ENCODE measurements at places on chromosomes 4 and X.
A peak's percentile ranks its signal among the peaks of the same experiment; 100 is the strongest.

DNA sequence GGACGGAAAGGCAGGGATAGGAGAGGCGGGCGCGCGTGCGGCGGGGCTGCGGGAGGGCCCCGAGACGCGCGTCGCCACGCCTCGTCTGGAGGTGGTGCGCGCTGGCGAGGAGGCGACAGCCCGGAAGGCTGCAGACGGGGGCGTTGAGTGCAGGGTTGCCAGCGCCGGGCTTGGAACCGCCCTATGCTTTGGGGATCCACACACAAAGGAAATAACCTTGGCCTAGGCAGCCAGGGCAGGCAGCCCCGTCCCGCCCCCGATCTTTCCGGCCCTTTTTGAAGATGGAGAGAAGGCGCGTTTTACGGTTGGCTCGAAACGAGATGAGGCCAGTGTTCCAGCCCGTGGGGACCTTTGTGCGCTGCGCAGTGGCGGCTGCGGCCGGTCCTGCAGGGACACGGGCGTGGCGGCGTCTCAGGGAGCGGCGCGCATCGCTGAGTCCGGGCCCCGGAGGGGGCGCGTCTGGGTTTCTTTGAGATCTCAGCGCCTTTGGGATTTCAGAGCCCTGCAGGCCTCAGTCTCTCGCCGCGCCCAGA lies 50.8 kb upstream of the TRIM2 start:
- DNase-seq, result no peak

DNA sequence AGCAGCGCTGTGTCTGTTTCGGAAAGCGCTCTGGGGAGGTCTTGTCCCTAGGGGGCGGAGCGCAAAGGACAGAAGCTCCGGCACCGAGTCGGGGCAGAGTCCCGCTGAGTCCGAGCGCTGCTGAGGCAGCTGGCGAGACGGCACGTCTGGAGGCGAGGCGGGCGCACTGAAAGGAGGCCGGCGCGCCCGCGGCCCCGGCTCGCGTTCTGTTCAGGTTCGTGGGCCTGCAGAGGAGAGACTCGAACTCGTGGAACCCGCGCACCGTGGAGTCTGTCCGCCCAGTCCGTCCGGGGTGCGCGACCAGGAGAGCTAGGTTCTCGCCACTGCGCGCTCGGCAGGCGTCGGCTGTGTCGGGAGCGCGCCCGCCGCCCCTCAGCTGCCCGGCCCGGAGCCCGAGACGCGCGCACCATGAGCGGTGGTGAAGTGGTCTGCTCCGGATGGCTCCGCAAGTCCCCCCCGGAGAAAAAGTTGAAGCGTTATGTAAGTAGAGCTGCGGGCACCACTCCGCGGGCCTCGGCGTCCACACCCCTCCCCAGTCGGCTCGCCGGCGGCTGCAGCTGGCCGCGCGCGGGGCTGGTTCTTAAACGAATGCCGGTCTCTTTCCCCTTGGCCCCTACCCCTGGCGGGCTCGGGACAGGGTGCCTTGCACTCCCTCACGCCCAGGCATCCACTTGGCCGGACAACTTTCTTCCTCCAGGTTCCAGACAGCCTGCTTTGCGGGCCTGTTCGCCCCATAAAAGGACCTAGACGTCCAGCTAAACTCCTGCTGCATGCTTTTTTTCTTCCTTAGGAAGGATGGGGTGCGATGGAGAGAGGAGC lies at the start of gene GAB1:
Gene GAB1, plus strand, starts transcription at position 96 of the 819 bp plus-strand sequence. Its CDS starts 313 bp downstream, at position 409.
- DNase-seq, result peak; percentile 74

- DNase-seq, result no peak
Measured at GRCh38 chrX:66053414-66053813, 13.5 kb upstream of the VSIG4 start.

GRCh38 chr4:73596001-73596400 lies 24.2 kb downstream of the RASSF6 start:
- DNase-seq, result no peak

GRCh38 chrX:22135171-22135711 lies 103.1 kb downstream of the PHEX start:
- DNase-seq, result peak; percentile 78

DNA sequence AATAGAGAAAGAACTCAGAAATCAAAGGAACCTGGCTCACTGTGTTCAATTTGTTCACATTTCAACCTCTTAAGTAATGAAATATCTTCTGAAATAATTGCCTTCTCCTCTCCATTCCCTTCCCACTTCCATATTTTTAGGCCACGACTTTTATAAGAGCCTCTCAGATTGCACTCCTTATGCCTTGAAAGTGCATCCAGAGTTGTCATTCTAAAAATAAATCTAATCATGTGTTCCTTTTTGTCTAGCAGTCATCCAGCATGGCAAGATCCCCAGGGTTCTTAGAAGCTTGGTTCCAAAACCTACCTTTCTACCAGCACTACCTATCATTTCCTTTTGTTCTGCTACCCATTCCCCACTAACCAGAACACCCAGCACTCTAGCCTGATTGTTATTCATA lies 42.4 kb upstream of the RPA4 start:
- DNase-seq, result no peak

DNA sequence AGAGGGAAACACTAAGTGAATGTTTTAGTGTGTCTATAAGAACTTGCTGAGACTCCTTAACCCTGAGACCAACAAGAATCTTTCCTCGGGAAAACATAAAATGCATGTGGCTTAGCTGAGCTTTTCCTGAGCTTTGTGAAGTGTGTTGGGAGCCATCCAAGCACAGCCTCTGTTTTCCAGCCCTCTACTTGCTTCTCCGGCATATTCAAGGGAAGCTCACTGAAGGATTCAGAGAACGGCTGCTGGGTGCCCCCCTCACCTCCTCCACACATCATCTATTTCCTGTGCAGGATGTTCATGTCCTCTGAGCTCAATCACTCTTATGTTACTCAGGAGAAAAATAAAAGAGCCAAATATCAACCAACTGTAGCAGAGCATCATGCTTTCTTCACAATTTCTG lies 492.1 kb downstream of the IL15 start:
- no peak for DNase-seq

- DNase-seq, result peak; percentile 6
Measured at GRCh38 chr4:825063-825970, 612 bp downstream of the CPLX1 start.

GRCh38 chr4:82989575-82990429 lies 20.8 kb downstream of the LIN54 start:
- no peak for DNase-seq

Measured in fibroblast of mammary gland (primary cell).